Left hindlimb (tissue), 1 donor: ENCODE measurements at places on chromosomes 13 and 19.

- DNase-seq: no peak
These were observed 16.4 kb upstream of the KCNN1 start for GRCh38 chr19:17950310-17951156.

DNA sequence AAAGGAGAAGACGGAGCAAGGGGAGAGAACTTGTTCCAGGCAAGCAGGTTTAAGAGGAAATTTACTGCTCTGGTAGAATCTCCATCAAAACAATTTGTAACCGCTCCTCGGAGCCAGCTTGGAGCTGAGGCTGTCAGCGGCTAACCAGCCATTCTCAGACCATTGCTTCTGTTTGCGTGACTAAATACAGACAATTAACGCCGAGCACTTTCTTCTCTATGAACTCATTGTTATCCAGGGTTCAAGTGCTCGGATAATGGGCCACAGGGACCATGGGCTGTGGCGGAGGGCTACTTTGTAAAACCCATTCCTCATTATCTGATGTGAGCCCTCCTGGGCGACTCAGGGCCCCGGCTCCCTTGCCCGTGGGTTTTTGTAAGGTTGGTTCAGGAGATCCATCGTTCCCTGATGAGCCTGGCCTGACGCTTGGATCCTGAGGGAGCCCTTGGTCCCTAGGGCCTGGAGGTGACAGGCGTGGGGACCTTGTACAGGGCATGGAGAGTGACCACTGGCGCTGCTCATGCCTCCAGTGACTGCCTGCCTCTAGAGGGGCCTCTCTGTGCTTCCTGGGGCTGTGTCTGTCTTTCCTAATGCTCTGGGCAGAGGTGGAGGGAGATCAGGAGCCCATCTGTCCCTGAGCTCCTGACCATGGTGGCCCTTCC is 61.5 kb upstream of the ZNF536 start:
- no peak for DNase-seq

GRCh38 chr13:86085890-86086289 is 286.7 kb upstream of the SLITRK6 start:
- no peak for DNase-seq

DNA sequence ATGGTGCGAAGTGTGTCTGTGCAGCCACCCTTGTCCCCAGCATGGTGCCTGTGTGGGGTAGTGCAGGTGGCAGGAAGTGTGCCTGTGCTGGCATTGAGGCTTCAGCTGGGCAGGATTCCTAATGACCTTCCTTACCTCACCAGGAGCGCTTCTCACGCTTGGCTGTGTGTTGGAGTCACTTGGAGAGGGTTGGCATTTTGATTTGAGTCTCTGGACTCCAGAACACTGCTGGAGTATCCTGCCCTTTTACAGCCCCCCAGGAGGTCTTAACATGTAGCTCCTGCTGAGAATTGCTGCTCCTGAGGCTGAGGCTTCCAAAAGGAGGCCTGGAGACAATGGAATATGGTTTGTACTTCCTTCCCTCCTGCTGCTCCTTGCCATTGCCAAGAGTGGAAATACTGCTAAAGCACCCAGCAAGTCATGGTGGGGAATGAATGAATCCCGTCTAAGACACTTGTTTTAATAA is 87.1 kb downstream of the ARHGEF7 start:
- DNase-seq: no peak

GRCh38 chr13:112818698-112819045 is 128.8 kb downstream of the ATP11A start:
- no peak for DNase-seq

DNA sequence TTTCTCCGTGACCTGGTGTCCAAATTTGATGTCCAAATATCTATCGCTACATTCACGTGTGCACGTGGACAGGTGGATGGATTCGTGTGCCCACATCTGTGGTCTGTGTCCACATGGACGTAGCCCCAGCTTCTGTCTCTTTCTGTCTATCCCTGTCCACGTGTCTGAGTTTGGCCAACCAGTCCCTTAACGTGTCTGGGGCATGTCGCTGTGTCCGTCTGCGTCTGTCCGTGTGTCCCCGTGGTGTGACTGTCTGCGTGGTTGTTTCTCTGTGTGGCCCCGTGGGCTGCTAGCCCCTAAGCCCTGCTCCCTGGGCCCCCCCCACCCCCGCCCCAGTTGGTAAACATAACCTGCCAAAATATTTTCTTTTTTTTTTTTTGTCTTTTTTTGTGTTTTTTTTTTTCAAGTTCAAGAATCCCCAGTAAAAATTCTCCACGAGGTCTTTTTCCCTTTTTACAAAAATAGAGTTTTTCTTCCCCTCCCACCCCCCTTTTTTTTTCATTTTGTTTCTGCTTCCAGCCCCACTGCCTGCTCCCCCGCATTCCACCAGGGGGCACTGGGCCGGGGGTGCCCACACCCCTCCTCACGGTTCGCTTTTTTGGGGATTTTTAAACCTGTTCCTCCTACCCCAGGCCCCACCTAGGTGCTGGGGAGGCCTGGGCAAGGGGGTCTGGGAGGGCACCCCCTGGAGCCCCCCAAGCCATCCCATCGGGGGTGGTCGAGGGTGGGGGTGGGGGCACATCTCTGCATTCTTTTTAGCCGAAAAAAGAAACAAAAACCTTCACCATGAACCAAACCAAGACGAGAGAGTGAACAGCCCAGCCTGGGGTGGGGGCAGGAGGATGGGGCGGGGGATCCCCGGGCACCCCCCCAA is 18.3 kb downstream of the PRKCSH start:
- no peak for DNase-seq

- DNase-seq: no peak
These were observed 23.7 kb downstream of the ZNF175 start for GRCh38 chr19:51594774-51595109.

GRCh38 chr19:1122972-1123363 is 19.2 kb downstream of the GPX4 start:
- no peak for DNase-seq

DNA sequence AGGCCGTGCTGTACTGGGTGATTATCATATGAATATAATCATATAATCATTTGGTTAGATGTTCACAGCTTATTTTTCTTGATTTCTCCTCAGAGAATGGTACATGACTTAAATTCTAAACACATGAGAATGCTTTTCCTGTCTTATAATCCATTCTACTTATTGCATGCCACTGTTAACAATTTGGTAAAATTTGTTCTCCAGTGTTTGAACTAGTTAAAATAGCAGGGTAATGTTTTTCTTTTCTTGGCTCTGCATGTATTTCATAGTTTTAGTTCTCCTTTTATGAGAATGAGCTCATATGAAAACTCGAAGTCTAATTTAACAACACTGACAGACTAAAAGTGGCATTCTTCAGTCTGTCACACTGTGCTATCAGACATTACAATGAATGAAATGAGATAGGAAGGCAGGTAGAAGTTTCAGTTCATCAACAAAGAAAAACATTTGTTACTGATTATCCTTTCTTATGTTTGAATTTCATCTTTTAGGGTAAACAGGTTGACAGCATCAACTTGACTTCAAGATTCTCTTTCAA is 10.2 kb downstream of the SPRYD7 start:
- DNase-seq: no peak

GRCh38 chr19:14434543-14435319 is 1.6 kb downstream of the PKN1 start:
- DNase-seq: no peak

GRCh38 chr13:26616126-26616525 is 58.6 kb downstream of the WASF3 start:
- no peak for DNase-seq

DNA sequence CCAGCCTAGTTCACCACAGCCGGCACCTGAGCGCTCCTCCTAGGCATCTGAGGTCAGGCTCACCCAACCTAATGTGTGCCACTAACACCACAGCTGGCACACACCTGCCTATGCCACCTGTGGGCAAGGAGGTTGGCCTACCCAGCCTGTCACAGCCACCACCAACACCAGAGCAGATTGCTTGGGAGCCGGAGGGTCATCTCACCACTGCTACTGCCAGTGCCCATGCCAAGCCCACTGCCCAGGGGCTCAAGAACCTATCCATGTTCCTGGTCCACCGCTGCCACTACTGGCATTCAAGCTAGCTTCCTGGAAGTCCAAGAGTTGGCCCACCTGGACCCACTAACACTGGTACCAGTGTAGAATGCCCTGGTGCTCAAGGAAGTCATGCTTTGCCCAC is 42.5 kb downstream of the F2RL3 start:
- no peak for DNase-seq

- DNase-seq: no peak
These were observed 248.7 kb downstream of the KLF5 start for GRCh38 chr13:73307481-73307880.

DNA sequence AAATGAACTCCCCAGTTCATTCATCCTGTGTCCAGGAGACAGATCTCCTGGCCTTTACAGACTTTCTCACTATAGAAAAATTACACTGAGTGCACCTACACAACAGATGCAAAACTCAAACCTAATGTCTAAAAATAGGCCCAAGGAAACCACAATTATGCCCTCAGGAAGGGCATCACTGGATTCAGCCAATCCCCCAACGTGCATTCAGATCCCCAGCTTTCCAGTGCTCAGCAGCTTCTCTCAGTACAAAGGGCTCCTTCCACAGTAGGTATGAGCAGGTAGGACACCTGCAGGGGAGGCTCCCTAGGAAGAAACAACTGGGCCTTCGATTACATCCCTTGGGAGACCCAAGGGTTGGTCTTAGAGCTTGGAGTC is 2.1 kb downstream of the ZNF709 start:
- no peak for DNase-seq
